Fibroblast of villous mesenchyme (primary cell): ENCODE measurements at places on chromosomes 4 and X.

GRCh38 chrX:114267142-114267541 is 316.7 kb upstream of the HTR2C start:
- DNase-seq = no peak

GRCh38 chrX:83888585-83888984 is 27.6 kb downstream of the CYLC1 start:
- no peak for DNase-seq

- no peak for DNase-seq
Observed at GRCh38 chr4:78599931-78600375, 48.4 kb downstream of the ANXA3 start.

- DNase-seq = no peak
Observed at GRCh38 chr4:26257850-26258249, 63.0 kb upstream of the RBPJ start.

DNA sequence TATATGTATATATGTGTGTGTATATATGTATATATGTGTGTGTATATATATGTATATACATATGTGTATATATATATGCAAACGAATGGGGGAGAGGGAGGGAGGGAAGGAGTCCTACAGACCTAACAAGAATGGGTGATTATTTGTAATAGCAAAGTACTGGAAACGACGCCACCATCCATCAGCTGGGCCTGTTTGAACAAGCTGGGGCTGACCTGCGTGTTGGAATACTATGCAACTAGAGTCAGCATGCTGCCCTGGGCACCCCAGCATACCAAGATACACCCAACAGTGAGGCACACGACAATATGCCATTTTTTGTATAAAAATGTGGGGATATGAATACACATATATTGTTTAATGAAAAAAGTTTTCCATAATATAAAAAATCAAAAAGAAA is 21.6 kb upstream of the CCNQ start:
- no peak for DNase-seq
